Esophagus muscularis mucosa (tissue), 4 donors: ENCODE measurements at places on chromosomes 16 and 17. TPM values are rescaled to one million over a fixed set of nuclear protein-coding genes. Genes with fewer than 3 reads are reported as not detected.

DNA sequence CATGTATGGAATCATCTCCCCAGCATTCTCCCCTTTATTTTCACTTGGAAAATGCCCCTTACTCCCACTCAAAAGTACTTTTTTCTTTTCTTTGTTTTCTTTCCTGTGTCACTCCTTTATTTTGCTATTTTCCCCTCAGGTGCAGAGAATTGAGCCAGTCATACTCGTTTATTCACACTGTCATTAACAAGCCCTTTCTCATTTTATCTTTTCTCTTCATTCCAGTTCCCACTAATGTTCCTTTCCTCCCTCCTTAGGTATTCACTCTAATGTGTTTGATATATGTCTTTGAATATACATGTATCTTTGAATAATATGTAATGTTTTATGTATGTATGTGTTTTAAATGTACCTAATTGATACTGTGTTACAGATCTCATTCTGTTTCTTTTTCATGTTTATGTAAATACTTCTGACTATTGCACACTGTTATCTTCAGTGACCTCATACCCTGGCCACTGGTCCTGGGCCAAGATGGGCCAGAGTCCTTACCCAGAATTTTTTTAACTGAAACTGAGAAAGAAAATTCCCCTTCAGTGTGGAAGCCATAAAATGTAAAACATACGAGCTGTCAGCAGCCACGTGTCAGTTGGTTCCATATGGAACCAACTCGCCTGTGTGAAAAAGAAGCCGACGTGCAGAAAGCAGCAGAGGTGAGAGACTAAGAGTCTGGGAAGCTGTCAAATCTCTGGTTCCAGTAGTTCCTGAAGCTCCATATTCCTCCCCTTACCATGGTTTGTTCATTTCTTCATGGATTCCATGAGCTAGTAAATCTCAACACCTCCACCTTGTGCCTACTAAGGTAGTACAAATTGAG is 5.8 kb downstream of the SRR start:
- no peak for DNase-seq

DNA sequence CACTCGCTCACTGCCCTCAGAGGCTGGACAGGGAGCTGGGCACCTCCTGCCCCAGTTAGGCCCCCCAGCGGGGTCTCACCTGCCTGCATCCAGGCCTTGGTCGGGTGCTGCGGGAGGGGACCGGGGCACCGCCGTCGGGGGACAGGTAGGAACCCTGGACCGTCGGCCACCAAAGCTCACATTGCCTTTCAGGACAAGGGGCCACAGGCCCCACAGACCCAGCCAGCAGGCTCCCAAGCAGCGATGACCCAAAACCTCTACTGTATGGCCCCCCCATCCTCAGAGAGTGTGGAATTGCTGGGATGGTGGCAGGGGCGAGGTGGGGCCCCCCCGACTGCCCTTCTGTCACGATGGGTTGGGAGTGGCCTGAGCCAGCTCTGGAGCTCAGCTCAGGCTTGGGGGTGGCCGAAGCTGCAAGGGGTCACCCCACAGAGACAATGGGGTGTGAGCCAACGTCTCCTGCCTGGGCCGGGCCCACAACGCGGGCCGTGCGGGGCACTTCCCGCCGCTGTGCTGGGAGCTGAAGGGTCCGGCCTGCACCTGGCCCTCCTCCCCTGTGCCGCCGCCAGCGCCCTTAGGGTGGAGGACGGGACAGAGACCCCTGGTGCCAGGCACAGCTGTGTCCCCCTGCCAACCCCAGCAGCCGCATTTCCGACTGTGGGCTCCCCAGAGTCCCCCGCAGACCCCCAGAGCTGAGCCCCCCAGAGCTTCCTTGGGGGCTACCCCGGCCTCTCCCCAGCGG is 498 bp downstream of the IGFALS start:
- no peak for DNase-seq

CHST5 gene
- not detected for total RNA-seq

DNA sequence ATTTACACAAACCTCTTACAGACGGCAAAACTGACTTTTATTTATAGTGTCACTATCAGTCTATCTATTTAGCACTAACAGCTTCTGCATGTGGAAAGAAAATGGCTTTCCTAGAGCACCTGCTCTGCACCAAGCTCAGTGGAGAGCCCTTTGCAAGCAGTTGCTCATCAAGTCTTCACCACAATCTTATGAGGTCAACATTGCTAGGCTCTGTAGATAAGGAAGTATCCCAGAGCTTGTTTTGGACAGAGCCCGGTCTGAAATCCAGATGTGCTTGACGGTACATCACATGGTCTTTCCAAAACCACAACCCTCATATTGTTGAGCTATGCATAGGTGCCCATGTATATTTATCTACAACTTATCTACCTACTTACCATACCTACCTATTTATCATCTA is 572.7 kb upstream of the CDH5 start:
- DNase-seq, result peak; percentile 82

SLC7A5 gene
- total RNA-seq, result 3.3 TPM
